Panc1 (cell line): ENCODE measurements at places on chromosomes 1 and 21.

DNA sequence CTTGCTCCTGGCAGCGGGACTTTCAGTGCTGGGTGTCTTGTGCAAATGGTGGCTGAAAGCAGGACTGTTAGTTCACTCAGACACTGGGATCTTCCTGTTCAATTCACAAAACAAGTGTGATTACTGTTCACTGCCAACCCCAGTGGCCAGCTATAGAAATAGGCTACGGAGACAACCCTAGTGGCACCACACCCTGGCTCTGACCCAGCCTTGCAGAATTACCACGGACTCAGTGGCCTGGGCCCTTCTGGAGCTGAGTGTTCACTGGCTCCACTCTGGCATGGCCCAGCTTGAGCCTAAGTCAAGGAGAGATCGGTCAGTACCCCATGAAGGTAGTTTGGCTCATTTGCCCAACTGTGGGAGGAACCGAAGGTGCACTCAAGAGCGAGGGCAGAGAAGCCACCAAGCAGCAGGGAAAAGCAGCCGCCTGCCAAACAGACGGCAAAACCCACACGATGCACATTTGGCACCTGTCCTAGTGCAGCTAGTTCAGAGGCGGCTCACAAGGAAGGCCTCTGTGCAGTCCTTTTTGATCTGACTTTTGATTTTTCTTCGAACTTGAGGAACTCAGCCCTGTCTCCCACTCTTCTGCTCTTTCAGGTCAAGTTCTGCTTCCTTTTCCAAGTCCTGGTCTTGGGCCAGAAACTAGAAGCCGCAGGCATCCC is 5.9 kb downstream of the KIAA2013 start:
- no peak for DNase-seq
- peaks cover 5% of the 10 kb centered on the region; the same call in 1 of the 2 replicates for H3K36me3 ChIP-seq
- peaks cover 30% of the 10 kb centered on the region for H3K4me1 ChIP-seq
- no peak overlapping the region for H3K27ac ChIP-seq

GRCh38 chr21:42233067-42233961 is 14.4 kb downstream of the ABCG1 start:
- H3K27me3 ChIP-seq, result no peaks in the 10 kb centered on the region
- H3K36me3 ChIP-seq, result no peaks in the 10 kb centered on the region
- no peak overlapping the region for H3K27ac ChIP-seq
- H3K4me3 ChIP-seq, result no peak overlapping the region
- peaks cover 15% of the 10 kb centered on the region for H3K4me1 ChIP-seq

DNA sequence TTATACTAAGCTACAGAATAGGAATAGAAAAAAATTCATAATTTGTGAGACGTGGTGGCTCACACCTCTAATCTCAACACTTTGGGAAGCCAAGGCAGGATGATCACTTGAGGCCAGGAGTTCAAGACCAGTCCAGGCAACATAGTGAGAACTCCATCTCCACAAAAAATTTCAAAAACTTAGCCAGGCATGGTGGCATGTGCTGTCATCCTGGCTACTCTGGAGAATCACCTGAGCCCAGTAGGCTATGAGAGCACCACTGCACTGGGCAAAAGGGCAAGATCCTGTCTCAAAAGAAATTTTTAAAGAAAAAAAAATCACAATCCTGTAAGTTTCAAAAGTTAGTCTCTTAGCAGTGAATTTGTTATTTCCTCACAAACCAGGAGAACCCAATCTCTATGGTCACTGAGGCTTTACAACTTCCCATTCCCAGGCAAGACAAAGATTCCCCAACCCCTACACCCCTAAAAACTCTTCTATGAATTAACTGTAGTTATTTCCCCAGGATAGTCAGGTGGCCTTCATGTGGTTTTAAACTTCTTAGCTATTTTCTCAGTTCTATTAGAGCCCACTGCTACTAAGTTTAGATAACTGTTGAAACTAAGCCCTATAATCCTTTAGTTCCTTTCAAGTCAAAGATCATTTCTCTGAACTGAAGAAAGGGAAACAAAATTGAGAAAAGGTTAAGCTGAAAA is 74.5 kb downstream of the FOXJ3 start:
- H3K27me3 ChIP-seq, result no peaks in the 10 kb centered on the region
- H3K27ac ChIP-seq, result no peak overlapping the region
- H3K4me3 ChIP-seq, result no peak overlapping the region
- DNase-seq, result no peak
- peaks cover 8% of the 10 kb centered on the region for H3K4me1 ChIP-seq

DNA sequence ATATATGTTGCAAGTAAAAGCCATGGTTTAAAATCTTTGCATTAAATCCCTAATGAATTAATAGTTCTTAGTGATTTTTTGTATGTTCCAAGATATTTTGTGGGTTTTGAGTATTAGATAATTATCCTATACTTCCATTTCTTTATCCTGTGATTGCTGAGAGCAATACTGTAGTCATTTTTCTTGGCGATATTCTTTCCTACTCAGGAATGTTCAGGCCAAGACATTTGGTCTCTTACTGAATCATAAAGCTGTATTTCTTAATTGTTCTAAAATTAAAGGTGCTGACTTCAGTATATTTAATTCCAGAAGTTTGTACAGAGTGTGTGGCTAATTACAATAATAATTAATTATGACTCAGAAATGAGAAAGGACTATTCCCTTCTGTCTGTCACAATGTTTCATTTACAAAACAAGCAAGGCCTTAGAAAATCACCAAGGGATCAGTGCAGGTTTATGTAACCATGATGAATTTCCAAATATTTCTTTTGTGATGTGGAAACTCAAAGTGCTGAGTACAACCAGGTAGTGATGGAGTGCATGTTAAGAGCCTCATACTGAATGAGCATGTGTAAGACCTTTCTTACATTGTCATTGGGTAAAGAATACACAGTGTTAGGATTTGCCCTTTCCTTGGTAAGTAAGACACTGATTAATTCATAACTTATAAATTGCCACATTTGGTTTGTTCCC is 161.2 kb downstream of the HMCN1 start:
- H3K4me3 ChIP-seq, result no peak overlapping the region
- H3K27me3 ChIP-seq, result no peaks in the 10 kb centered on the region
- H3K27ac ChIP-seq, result no peak overlapping the region
- no peak for DNase-seq
- no peaks in the 10 kb centered on the region for H3K4me1 ChIP-seq

- no peak overlapping the region for H3K4me3 ChIP-seq
- no peaks in the 10 kb centered on the region; the same call in 1 of the 2 replicates for H3K27me3 ChIP-seq
These were observed 17.5 kb upstream of the KAZN start for GRCh38 chr1:14580986-14581385.

DNA sequence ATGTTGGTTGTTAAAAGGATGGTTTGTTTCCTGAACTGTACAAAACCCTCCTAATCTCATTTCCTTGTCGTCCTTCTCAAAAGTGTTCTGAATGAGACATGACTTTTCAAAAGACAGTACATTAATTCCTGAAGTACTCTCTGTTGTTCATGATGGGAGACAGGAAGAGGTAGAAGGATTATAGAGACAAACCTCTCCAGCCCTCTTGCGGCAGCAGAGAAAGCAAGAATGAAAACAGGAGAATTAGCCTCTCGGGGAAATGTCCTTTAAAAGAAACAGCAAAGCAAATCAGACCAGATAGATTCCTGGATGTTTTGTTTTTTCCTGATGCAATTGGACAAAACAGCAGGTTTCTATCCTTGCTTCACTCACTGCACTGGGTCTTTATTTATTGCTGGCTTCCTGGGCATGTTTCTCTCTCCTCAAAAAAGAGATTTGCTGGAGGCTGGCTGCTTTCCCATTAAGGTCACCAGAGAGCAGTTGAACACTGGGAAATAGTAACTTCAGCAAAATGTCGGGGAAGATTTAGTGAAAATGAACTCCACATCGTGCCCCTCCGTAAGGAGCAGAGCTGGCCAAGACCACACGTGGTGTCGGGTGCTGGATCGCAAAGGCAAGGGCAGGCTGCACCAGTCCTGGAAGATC is 145.8 kb upstream of the SYT6 start:
- H3K36me3 ChIP-seq, result no peaks in the 10 kb centered on the region
- no peak overlapping the region for H3K4me3 ChIP-seq
- no peaks in the 10 kb centered on the region for H3K4me1 ChIP-seq
- DNase-seq, result no peak

GRCh38 chr1:94037392-94038229 is 83.3 kb downstream of the ABCA4 start:
- H3K27ac ChIP-seq, result peak overlapping the region; percentile 66; the same call in 1 of the 2 replicates
- H3K4me3 ChIP-seq, result no peak overlapping the region
- H3K4me1 ChIP-seq, result peaks cover 6% of the 10 kb centered on the region
- DNase-seq, result no peak
